Heart left ventricle (tissue), 16 donors: ENCODE measurements at places on chromosomes 7 and 10. TPM values are rescaled to one million over a fixed set of nuclear protein-coding genes. Genes with fewer than 3 reads are reported as not detected.

DNA sequence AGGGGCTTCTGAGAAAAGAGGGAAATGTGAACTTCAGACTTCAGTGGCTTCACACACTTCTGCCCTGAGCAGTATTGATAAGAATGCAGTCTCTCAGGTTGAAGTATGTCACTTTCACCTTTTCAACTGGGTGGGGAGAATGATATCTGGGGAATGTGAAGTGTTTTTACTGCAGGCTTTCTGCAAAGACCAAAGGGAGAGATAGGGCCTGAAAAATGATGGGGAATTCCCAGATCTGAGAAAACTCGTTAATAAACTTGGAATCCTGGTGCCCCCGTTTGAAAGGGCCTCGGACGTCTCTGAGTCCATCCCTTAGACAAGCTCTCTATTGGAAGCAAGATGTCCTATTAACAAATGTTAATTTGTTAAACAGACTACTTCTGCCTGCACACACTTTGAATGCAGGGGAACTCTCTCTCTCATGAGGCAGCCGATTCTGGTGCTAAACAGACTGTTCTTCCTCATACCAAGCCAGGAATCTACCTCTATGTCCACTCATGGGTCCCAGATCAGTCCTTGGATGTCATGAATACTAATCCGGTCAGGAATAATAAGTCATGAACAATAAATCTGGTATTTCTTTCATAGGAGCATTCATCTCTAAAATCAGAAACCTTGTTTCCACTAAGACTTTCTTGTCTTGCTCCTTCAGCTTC lies 193.6 kb downstream of the JCAD start:
- no peak for DNase-seq

DNA sequence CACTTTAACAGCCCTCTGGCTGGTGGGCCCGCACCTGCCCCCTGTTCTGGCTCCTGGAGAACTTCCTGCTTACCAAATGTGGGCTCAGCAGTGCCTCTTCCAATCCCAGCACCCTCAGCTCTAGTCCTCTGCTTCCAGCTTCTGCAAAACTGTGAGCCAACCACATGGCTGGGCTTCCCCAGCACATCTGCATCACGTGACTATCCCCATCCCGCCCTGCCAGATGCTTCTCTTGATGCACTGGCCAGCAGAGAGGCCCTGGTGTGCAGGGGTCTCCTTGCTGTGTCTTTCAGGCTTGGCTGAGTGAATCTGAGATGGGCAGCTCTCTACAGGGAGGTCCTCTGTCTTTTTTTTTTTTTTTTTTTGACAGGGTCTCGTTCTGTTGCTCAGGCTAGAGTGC lies 43.8 kb upstream of the DMBT1 start:
- DNase-seq: no peak

GRCh38 chr7:56219017-56219416 lies 102.8 kb upstream of the NUPR2 start:
- DNase-seq: no peak

GRCh38 chr7:13897819-13898218 lies 91.6 kb downstream of the ETV1 start:
- no peak for DNase-seq

The PLEKHS1 gene
- total RNA-seq: not detected
